IPS-NIHi11 (cell line): ENCODE measurements at places on chromosomes 1 and 21.

GRCh38 chr1:100037656-100037926, 67.8 kb downstream of the SLC35A3 start:
- no peak for DNase-seq

DNA sequence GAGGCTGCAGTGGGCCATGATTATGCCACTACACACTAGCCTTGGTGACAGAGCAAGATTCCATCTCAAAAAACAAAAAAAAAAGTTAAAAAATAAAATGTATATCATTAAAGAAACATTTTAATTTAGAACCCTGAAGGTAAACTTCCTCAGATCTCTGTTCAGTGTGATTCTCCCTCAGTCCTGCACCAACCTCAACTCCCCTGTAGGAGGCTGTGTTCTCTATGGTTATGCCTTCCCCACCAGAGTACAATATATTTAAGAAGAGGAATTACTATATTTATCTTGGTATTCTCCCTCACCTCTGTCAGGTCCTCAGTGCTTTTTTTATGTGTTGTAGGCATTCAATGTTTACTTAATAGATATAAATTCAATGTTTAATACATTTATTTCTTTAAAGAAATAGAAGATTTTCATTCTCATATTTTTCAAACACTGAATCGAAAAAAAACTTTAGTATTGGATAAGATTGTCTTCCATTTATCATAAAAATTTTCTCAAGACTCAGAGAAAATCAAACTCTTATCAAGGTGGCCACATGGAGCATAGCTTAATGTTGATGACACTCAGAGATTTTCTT, 4.8 kb upstream of the LRRC8B start:
- DNase-seq = peak; percentile 51

- no peak for DNase-seq
These were observed 19.7 kb upstream of the TSPEAR start for GRCh38 chr21:44730951-44731579.

DNA sequence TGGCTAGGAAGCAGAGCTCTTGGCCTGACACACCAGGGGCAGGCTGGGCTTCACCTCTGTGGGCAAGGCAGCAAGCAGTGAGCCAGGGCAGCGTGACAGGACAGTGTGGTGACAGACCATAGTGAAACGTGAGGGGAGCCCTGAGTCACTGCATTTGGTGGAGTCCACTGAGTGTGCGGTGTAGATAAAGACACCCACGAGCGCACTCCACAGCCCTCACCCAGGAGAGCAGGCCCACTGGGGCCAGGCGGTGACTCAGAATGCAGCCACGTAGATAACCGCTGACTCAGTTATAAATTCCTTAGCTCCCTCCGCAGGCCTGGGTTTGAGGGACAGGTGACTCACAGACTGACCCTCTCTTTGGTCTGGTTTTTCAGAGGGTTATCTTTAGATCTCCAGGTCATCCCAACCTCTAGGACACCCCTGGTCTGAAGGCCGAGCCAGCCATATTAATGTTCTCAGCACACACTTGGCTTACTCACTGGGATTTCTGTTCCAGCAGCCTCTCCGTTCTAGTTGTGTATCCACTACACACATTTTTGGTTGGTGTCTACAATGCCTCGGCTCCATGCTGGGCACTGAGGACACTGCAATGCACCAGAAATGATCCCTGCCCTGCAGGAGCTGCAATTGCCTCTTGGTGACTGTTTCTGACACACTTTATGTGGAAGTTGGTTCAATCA, 90.2 kb upstream of the TSPAN2 start:
- no peak for DNase-seq

GRCh38 chr1:238675221-238675620, 711.1 kb upstream of the CHRM3 start:
- DNase-seq = no peak

DNA sequence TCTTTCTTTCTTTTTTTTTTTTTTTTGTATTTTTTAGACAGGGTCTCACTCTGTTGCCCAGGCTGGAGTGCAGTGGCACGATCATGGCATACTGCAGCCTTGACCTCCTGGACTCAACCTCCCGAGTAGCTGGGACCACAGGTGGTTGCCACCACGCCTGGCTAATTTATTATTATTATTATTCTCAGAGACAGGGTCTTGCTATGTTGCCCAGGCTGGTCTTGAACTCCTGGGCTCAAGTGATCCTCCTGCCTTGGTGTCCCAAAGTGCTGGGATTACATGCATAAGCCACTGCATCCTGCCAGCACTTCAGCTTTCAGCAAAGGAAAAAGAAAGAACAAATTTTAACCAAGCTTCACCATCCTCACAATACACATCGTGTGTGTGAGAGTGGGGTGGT, 97.9 kb upstream of the SERBP1 start:
- DNase-seq = no peak

GRCh38 chr1:77831976-77832711, 52.7 kb downstream of the MIGA1 start:
- no peak for DNase-seq

DNA sequence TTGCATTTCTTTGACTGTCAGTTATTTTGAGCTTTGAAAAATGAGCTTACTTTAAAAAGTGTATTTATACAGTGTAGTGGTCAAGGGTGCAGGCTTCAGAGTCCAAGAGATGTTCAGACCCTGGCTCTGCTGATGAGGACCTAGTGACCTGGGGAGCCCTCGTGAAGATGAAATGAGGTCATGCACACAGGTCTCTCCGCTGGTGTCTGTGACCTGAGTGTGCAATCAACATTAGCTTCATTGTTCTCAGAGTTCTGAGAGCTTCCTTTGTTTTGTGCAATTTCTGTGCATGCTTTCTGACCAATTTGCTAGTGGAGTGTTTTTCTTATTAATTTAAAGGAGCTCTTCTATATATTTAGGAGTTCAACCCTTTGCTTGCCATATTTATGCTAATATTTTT, 71.3 kb downstream of the RIPK4 start:
- DNase-seq = no peak
